ENCODE measurements at places on chromosomes 7 and 10.

- no peak for DNase-seq
These were observed 983.4 kb downstream of the CCSER2 start for GRCh38 chr10:85311613-85312337.

GRCh38 chr7:121945066-121945465 lies 72.1 kb downstream of the PTPRZ1 start:
- DNase-seq = no peak

GRCh38 chr10:129518793-129519192 lies 51.8 kb downstream of the MGMT start:
- DNase-seq = no peak

DNA sequence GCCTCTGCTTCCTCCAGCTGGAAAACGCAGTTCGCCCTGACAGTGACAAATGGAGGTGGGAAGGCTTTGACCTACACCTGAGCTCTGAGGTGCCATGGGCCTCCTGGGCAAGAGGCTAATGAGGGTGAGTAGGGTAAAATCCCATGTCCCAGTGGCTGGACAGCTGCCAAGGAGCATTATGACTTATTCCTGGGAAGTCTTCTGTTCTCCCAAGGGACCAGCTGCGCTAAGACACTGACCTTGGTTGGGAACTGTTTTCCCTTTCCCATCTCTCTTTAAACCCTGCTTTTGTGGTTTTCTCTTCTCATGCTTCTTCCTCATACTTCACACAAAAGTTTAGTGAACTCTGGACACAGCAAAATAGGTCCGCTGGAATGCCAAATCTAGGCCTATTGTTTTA lies 72.6 kb downstream of the COPG2 start:
- no peak for DNase-seq

DNA sequence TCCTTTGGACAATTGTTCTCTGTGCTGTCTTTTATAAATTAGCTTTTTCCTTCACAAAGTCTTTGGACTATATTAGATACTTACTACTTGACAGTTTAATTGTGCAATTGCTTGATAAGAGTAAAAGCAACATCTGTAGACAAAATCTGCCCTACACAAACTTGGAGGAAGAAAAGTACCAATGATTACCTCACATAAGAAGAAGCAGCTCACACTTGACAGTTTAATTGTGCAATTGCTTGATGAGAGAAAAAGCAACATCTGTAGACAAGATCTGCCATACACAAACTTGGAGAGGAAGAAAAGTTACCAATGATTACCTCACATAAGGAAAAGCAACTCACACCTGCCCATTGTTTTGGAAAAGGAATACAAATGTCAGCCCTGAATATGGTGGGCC lies 17.1 kb upstream of the SCIN start:
- no peak for DNase-seq

GRCh38 chr7:24442170-24442777 lies 131.0 kb upstream of the PALS2 start:
- no peak for DNase-seq

GRCh38 chr7:157977717-157978496 lies 609.7 kb downstream of the PTPRN2 start:
- peak; percentile 5 for DNase-seq

- DNase-seq = no peak
These were observed 150.2 kb downstream of the REEP3 start for GRCh38 chr10:63671317-63671937.

DNA sequence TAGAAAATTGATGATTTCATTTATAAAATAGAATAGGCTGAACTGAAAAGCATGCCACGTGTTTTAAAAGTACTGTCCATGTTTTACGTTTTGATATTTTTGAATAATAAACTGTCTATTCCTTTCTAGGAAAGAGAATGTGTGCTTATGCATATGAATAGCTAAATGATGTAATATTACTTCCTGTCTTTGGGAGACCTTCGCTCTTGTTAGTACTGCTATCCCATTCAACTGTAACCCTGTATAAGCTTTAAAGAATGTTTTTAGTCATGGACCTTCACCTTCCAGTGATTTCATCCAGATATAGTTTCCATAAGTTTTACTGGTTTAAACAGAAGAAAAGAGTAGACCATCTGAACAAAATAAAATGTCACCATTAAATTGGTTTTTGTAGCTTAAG lies 274.4 kb upstream of the SEMA3A start:
- DNase-seq = no peak

DNA sequence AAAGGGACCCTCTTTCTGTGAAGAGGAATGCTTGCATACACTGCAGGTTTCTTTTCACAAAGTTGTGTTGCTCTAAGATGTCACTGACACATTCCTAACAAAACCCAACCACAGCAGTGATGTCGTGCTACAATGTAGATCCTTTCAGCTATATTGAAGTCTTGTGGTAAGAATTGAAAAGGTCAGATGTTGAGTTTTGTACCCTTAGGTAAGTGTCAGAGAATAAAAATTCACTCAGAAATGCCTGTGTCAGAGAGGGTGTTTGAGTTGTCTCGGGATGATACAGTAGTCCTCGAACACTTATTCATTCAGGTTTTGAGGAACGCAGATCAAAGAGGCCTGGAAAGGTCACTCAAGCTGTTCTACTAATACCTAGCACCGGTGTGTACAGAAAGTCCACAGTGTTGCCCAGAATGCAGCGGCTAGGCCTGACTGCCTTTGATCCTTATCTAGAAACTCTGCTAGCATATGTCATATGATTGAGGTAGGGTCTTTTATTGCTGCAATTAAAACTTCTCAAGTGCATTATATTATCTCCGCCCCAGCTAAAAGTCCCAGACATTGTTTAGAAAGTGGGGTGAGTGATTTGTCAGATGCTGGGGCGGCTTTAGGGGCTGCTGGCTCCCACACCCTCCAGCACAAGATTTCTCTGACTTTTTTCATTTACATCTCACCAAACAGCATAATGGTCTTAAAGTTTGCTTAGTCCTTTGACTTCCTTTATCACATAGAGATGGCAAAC lies 26.0 kb downstream of the RNF32 start:
- no peak for DNase-seq

DNA sequence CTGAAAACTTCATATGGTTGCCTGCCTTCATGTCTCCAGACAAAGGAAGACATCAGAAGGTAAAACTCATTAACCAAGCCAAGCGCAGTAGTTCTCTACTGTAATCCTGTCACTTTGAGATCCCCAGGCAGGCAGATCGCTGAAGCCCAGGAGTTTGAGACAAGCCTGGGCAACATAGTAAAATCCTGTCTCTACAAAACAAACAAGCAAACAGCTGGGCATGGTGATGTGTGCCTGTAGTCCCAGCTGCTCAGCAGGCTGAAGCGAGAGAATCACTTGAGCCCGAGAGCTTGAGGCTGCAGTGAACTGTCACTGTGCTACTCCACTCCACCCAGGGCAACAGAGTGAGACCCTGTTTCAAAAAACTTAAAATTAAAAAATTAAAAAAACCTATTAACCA lies 467.4 kb upstream of the SORCS1 start:
- DNase-seq = no peak

DNA sequence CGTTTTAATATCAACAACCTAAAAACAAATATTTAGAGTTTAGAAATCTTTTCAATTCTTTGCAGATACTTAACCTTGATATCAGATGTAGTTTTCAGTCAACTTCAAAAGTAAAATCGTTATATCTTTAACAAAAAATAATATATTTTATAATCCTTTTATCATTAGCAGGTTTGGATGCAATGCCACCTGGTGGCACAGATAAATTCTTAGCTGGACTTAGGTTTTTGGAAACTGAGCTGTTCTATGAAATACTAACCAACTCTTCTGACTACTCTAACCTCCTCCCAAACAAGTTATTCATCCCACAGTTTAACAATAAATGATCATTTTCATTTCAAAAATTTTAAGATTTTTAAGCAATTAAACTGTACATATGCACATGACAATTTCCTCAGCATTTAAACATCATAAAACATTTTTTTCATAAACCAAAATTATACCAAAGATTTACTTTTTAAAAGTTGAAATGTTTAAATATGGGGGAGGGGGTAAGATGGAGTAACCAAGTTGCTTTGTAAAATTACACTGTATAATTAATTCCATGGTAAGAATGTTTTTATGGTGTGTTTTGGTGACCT lies 56.9 kb downstream of the HIBADH start:
- DNase-seq = no peak

GRCh38 chr7:24778543-24779282 lies 21.4 kb upstream of the GSDME start:
- no peak for DNase-seq

DNA sequence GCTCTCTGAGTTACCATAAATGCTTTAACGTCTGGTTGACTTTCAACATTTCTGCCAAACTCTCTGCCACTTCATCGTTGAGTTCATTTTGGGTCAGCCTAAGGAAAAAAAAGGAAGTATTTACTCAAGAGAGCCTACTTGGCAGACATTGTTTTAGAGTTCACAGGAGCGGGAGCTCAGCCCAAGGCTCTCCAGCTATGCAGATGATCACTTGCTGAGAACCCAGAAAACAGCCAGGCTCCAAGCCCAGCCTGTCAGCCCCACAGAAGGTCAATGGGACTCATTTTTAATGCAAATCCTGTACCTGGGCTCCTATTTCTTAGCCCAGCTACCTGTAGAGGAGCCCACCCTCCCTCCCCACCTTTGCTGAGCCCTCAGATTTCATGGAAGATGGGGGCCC lies 45.5 kb downstream of the NOD1 start:
- DNase-seq = no peak

GRCh38 chr10:68233046-68233445 lies 1.1 kb upstream of the ATOH7 start:
- no peak for DNase-seq

DNA sequence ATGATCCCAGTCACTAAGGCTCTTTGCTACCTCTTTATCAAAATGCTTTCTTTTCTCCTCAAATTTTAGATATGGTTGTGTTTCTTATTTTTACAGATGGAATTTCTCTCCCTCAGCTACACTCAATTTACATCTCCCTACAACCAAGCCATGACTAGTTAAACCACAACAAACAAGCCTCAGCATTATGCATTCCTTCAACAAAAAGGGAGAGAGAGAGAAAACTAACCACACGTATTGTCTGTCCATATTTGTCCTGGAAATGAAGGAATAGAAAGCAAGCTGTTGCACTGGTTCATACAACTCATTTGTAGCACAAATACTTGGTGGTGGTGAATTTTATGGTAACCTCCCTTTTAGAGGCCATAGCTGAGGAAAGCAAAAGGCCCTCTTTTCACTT lies 286.4 kb downstream of the AHR start:
- no peak for DNase-seq

DNA sequence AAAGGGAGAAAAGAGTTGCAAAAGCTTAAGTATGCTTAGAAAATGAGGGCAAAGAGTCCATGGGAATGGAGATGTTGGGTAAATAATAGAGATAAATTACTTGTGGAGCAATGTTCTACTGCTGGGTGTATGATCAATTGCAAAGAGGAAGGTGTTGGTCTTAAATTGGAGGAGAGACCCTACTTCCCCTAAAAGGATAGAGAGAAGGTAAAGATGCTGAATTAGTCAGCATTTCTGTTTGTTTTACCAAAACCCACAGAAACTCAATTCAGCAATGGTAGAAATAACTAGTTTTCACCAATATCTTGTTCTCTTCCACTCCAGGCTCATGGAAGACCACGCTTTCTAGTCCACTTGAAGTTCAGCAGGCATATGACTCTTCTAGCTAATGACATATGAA lies 32.1 kb downstream of the ASB4 start:
- DNase-seq = no peak

DNA sequence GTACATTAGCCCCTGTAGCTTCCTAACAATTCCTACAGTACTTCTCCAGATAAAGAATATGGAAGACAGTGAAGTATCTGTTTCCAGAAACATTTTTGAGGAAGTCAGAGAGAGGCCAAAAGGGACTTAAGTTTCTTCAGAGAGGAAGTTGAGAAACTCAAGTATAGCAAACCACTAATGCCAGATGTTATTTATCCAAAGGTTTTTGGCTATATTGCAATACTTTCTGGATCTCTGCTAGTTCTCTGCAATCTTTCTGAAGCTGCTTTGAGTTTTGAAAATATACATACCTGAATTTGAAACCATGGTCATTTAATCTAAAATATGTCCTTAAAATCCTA lies 64.7 kb downstream of the BICC1 start:
- no peak for DNase-seq

DNA sequence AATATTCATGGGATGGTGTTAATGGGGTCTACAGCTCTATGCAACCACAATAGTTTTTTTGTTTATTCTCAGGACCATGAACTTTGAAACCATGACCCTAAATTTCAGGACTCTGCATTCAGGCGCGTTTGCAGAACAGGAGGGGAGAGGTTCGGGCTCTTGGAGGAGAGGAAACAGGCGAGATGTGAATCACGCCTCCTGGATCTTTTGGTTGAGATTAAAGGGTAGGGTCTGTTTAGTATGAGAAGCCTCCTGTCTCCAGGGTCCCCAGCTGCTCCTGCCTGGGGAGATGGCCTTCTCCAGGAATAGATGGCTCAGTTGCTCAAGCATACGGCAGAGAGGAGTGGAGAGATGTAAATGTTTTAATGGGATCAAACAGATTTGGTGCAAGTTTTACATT lies 18.2 kb downstream of the TLL2 start:
- DNase-seq = no peak

DNA sequence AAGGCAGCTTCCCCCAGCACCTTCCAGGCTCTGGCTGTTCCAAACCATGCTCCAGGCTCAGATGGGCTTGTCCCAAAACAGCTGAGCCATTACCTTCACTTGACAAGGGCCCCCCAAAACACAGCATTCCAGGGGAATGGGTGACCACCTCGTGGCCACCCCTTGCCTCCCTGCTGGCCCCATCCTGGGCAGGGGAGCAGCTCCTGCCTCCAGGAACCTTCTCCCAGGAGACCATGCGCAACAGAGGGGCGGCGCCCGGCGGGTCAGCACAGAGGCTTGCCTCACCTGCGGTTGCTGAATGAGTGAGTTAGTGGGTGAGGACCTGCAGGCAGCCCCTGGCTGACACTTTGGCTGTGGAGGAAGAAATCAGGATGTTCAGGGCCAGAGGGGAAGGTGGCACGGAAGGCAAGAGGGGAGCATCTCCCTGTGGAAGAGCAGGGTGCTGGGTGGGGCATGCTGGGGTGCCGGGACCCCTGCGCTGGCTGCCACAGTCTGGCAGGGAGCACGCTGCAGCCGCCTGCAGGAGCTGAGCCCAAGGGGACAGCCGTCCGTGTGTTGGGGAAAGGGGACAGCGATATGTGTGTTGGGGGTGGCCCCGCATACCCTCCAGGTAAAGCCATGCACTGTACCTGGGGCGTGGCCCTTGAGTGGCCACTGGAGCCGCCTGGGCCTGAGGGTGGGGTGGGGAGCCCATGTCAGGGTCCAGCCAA lies 54.7 kb downstream of the PWWP2B start:
- no peak for DNase-seq

DNA sequence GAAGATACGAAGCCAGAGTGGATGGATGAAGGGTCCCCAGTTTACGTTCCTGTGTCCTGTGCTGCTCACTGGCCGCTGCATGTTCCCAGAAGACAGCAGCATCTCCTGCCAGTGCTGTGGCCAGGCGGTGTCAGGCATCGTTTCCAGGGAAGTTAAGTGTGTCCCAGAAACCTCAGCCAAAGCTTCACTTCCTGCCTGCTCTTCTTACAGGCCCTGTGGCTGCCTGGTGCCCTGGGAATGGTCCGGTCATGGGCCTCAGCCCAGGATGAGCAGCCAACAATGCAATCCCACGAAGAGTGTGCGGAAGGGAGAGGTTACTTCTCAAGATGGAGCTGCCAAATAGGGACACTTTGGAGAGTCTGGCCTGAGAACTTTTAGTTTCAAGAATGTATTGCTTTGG lies 99.7 kb upstream of the TARP start:
- no peak for DNase-seq

- DNase-seq = no peak
These were observed 22.0 kb upstream of the LMTK2 start for GRCh38 chr7:98084631-98085030.
